ENCODE measurements at places on chromosomes 1 and 21. TPM values are rescaled to one million over a fixed set of nuclear protein-coding genes. Genes with fewer than 3 reads are reported as not detected.

- no peak for DNase-seq
Measured at GRCh38 chr1:107817935-107818334, 147.0 kb downstream of the VAV3 start.

Gene STUM
- under 0.01 TPM for total RNA-seq

- no peak for DNase-seq
Measured at GRCh38 chr1:82517586-82517985, 716.9 kb downstream of the ADGRL2 start.

DNA sequence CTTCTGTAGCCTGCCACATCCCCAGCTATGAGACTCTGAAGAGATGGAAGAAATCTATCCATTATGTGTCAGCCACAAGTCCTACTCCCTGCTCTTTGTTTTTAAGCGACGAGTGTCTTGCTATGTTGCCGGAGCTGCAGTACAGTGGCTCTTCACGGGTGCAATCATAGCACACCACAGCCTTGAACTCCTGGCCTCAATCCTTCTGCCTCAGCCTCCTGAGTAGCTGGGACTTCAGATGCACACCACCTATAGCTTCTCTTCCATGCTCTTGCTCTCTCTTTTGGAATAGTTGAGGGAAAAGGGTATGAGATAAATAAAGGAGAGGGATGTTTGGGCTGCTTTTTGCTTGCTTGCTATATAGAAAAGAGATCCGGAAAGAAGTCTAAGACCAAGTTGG, 1.6 kb downstream of the TUFT1 start:
- DNase-seq = no peak

DNA sequence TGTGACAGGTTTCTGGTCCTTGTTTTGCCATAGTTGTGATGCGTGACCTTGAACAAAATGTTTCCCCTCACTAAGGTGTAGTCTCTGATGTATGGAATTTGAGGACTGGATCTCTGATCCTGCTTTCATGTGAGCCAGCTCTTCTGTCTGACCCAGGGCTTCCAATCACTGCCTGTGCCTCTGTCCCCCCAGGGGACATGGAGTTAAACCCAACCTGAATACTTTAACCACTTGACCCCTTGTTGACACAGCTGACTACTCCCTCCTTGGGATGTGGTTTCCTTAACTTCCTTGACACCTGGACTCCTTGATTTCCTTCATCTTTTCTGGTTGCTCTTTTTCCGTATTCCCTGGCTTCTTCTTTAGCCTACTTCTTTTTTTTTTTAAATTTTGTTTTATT, 36.0 kb upstream of the SSBP3 start:
- no peak for DNase-seq

- DNase-seq = no peak
Measured at GRCh38 chr1:112722601-112723510, 7.7 kb upstream of the PPM1J start.

Gene NRAS
- 92.3 TPM for total RNA-seq

- no peak for DNase-seq
Measured at GRCh38 chr1:31108861-31109260, 43.3 kb upstream of the PUM1 start.

Gene LCE1B
- total RNA-seq = not detected

Gene SLC25A34
- total RNA-seq = 0.75 TPM

GRCh38 chr1:215704089-215704860, 137.2 kb downstream of the KCTD3 start:
- no peak for DNase-seq

Measured in epithelial cell of proximal tubule (primary cell).